ENCODE measurements at places on chromosomes 6 and 20.

GRCh38 chr20:49575551-49576060 is 7.7 kb upstream of the PTGIS start:
- DNase-seq = no peak

DNA sequence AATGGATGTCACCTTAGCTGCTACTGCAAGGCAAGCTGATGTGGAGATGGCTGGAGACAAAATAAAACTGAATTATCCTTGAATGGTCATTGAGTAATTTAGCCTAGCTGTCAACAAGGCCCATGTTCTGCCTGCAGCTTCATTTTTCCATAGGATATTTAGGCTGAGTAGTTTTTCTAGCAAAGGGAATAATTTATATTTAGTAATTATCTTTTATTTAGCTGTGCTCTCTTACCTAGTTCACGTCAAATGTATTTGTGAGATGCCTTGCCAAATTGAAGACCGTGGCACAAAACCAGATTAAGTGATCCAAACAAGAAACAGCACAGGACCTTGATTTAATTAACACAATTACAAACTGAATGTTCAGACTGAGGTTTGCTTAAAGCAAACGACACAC is 77.4 kb upstream of the CEP162 start:
- no peak for DNase-seq

DNA sequence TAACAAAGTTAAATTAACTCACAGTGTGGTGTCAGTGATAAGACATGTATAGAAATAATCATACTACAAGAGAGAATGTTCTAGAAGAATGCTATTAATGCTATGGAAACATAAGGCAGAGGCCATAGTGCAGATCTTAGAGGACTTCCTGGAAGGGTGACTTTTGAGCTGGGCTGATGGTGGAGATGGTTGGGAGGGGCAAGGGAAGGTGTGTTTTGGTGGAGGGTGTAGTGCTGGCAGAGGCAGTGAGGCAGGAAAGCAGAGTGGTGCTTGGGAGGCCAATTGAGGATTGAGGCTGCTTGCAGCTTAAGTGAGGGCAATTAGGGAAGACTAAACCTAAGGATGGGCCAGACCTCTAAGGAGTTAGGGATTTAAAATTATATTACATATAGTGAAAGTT is 58.5 kb upstream of the FNDC1 start:
- DNase-seq = no peak

DNA sequence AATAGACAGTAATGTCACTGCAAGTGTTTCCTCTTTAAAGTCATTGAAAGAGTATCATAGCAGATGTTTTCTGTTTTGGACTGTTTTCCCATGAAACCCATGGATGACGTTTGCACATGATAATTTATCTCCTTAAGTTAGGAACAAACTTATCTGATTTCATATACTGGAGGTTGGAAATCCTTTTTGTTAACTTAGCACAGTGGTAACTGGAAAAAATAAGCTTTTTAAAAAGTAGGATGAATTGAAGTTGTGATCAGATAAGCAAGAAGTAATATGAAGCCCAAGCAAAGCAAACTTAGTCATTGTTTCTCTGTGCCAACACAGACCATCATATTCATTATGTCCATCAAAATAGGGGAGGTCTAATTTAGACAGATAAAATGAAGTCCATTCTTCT is 61.6 kb downstream of the PLCB4 start:
- no peak for DNase-seq

GRCh38 chr6:43788301-43788700 is 18.3 kb downstream of the VEGFA start:
- no peak for DNase-seq

GRCh38 chr6:87241304-87241703 is 81.1 kb upstream of the SMIM8 start:
- no peak for DNase-seq

DNA sequence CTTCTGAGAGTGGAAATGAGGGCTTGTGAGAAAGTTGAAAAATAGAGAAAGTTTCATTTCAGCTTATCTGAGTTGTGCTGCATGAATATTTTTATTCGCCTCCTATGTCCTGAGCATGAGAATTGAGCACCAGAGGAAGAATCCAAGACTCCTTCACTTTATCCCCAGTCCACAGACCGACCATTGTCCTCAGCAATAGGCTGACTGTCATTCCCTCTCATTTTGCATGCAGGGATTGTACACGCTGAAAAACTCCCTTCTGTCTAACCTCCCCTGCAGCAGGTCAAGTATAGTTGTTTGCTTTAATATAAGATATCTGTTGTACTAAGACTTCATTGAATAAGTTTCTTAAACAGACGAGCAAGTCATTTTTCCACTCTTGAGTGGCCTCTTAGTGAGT is 437.6 kb downstream of the PRKN start:
- no peak for DNase-seq

DNA sequence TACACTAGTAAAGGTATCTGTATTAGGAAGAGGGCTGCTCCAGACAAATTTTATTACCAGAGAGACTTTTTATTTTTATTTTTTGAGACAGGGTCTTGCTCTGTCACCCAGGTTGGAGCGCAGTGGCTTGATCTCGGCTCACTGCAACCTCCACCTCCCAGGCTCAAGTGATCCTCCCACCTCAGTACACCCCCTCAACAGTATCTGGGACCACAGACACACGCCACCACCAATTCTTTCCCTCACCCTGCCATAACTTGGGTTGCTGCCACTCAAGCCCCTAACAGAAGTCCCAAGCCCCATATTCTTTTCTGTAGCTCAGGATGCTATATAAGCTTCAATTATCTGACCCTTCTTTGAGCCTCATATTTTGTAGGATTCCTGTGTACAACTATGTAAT is 6.9 kb downstream of the BCL2L1 start:
- DNase-seq = no peak

DNA sequence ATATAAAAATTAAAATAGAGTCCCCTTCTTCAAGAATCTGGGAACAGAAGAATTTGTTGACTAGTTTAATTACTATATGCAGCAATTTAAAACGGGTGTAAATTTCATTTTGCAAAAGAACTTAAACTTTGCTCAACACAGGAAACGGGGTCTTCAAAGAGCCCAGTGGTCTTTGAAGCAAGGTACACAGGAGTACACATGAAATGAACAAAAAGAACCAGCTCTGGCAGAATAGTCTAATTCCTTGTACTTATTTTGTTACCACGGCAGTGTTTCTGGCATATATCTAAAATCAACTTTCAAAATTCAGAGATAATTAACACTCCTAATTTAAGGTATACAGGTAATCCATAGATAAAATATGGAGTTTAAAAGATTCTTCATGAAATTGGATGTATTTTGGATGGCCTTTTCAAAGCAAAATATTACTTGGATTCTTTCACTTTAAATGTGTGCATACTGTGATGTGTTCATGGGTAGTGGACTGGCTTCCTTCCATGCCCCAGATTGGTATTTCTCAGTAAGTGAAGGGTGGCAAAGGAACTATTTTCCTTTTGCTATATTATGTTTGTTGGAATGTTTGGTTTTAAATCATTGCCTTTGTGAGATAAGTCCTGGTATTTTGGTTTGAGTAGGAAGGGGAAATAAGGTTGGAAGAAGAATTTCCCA is 96.8 kb upstream of the THEMIS start:
- no peak for DNase-seq

DNA sequence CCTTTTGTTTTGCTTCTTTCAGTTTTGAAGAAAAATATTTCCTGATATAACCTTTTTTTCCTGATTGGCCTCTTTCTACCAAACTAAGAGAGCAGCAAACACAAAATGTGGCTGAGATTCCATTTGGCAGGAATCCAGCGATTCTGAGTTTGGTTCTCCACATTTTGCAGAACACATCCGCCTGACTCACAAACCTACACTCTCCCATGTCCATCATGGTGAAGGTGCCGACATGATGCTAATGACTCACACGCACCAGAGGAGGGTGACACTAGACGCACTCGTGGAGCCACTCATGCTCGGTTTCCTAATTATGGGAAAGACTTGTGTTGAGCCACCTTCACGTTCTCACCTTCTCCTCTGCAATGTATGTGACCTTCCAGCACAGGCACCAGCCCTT is 45.9 kb upstream of the DUSP22 start:
- DNase-seq = no peak

DNA sequence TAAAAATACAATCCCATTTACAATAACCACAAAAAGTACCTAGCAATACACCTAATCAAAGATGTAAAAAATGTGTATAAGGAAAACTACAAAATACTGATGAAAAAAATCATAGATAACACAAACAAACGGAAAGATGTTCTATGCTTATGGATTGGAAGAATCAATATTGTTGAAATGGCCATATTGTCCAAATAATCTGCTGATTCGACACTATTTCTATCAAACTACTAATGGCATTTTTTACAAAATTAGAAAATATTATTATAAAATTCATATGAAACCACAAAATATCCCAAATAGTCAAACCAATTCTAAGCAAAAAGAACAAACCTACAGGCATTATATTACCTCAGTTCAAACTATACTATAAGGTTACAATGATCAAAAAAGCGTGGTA is 978.3 kb upstream of the MAP3K7 start:
- DNase-seq = no peak

DNA sequence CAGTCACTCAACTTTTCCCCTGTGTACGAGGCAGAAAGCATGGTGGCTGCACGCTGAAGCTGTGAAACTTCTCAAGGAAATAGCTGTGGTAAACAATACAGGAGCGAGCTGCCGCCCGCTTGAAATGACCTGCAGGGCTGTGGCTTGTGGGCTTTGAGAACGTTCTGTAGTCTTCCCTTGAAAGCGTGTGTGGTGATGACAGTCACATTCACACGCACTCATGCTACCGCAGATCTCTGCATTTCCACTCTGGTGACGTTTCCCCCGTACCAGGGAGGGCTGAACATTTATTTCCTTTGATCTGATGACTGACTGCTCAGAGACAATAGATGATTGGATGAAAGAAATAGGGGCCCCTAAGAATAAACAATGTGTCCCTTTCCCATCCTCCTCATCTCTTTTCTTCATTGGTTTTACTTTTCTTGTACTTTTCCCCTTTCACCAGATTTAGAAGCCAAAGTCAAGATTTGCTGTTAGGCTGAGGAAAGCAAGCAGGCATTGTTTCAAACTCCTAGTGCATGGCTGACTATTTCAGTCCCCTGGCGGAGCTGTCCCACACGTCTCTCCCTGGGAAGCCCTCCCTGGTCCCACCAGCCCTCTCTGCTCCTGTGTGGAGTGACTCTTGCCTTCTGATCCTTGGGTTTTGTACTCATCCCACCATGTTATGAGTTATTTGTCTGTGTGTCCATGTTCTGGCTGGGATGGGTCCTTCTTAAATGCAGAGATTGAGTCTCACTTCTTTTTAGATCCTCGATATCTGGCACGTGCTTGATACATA is 3.9 kb downstream of the SYTL3 start:
- peak; percentile 79 for DNase-seq

- no peak for DNase-seq
Observed at GRCh38 chr6:106177786-106178185, 91.7 kb downstream of the PRDM1 start.

DNA sequence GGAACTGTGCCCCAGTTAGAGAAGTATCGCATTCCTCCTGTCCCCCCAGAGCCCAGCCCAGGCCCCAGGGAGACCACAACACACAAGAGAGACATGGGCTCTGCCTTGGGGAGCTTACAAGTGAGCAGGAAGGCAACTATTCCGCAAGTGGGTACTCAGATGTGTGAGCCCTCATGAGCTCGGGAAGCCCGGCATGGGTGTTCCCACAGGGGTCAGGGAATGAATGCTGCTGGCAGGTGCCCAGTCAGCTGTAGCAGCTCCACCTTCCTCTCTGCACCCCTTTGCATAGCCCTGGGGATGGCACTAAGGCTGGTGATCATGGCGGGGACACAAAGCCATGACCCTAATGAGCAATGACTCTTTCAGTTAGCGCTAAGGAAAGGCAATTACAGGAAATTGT is 194.1 kb downstream of the SYNDIG1 start:
- DNase-seq = no peak

DNA sequence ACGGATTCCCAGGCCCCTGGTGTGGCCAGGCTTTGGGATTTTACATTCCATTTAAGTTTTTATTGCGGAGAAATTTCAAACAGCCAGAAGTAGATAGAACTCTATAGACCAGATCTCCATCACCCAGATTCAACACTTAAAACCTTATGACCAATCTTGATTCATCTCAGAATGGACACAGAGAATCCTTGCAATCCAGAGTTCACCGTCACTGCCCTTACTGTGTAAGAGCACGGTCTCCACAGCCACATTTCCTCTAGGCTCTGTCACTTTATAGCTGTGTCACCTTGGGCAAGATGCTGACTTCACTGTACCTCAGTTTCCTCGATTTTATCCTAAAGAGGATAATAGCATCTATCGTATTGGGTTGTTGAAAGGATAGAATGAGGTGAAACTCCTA is 979 bp downstream of the ZNF133 start:
- no peak for DNase-seq

GRCh38 chr6:169963581-169964297 is 212.3 kb downstream of the ERMARD start:
- DNase-seq = no peak

DNA sequence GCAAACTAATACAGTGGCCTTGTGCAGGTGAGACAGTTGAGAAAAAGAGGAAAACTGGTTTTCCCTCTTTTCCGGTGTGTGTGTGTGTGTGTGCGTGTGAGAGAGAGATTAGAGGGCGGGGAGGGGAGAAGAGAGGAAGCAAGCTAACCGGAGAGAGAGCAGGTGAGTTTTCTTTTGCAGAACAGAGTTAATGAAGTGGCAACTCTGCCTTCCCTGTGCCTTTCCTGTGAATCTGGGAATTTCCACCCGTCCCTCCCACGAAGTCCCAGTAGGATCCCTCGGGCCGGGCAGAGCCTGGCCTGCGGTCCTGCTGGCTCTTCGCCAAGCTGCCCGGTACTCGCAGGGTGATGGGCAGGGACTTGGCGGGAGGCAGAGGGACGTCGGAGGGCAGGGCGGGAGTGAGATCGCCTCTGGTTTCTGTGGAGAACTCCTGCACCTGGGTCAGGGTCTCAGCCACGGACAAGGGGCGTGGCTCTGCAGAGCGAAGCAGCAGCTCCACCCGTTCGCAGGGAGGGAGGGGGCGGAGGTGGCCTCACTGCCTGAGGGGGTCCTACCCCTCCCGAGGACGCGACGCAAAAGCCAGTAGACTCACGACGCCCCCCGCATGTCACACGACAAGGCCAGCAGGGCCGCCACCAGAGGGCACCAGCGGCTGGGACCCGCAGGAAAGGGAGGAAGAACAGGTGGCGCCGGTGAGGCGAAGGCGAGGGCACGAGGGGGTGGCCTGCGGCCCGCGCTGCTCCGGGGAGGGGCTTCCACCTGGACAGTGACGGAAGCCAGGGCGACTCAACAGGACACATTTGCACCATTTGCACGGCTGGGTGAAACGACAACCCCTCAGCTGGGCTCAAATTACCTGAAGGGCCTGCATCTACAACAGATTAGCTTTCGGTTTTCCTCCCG is 51.2 kb upstream of the RNF182 start:
- peak; percentile 66 for DNase-seq

DNA sequence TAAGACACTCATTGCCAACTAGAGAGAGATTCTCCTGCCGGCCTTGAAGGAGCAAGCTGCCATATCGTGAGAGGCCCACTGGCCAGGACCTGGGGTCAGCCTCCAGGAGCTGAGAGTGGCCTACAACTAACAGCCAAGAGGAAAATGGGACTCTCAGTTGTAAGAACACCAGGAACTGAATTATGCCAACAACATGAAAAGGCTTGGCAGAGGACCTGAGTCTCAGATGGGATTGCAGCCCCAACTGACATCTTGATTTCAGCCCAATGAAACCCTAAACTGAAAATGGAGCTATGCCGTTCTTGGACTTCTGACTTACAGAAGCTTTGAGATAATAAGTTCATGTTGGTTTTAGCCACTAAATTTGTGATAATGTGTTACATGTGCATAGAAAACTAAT is 193.5 kb upstream of the LRFN2 start:
- DNase-seq = no peak

Data from effector CD8-positive, alpha-beta T cell (primary cell).